Prostate gland (tissue), 2 donors: ENCODE measurements at places on chromosomes 5 and 9.

DNA sequence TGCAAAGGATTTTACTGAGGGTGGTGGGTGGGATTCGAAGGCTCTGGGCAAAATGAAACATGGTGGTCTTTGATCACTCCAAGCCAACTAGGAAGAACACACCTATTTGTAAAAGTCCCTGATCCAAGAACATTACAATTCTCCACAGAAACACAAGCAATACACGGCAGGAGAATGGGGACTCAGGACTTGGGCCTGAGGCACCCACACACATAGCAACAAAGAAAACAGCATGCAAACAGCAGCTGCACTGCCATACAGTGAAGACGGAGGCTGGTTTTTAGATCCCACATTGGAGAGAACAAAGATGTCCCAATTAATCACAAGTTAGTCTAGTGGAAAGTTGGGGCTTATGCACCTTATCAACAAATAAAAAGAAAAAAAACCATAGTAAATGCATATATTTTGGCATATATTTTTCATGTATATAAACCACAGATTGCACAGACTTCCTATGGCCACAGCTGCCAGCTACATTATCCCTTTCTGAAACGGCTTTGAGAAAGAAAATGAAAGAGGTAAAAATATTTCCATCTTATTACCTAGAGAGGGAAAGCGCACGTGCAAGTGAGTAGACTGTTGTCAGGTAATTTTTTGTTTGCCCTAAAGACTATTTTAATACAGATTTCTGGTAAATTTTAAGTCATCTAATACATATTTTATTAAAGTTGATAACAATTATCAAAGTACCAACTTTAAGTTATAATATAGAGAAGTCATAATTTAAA is 410.9 kb downstream of the BNC2 start:
- no peak overlapping the region for H3K27ac ChIP-seq
- no peak for DNase-seq
- peaks cover 7% of the 10 kb centered on the region for H3K4me1 ChIP-seq

GRCh38 chr9:4762108-4762885 is 21.3 kb upstream of the AK3 start:
- H3K27ac ChIP-seq = no peak overlapping the region
- no peak overlapping the region for H3K4me3 ChIP-seq
- no peaks in the 10 kb centered on the region for H3K4me1 ChIP-seq
- H3K27me3 ChIP-seq = no peaks in the 10 kb centered on the region
- H3K36me3 ChIP-seq = no peaks in the 10 kb centered on the region
- peak; percentile 76 for DNase-seq

DNA sequence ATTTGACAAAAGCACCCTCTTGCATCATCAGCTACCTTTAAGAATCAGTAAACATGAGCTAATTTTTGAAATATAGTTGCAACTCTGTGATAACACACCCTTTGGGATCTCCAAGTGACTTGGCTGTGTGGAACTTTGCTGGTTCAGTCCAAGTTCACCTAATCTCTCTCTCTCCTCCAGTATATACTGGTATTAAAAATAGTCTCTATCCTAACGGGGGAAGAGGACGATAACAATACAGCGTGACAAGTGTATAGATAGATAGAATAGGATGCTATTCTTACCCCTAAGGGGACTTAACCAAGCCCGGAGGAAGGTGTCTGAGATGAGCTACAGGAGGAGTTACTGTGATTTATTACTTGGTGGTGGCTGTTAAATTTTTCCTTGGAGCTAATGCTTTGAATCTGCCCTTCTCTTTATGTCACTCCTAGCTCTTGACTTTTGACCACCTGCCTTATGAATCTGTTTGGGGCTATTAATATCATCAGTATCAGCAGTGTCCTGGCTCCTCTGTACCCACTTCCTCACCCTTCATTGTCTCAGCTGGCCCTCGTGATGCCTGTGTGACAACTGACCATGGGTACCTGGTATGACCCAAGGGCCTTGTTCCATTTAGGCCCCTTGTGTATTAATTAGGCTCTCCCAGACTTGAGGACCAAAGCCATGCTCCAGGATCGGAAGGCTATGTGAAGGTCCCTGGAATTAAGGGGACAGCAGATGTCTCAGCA is 223.9 kb downstream of the SREK1 start:
- H3K4me1 ChIP-seq = no peaks in the 10 kb centered on the region
- DNase-seq = no peak
- H3K27me3 ChIP-seq = no peaks in the 10 kb centered on the region
- no peak overlapping the region for H3K4me3 ChIP-seq
- no peaks in the 10 kb centered on the region for H3K36me3 ChIP-seq
- H3K27ac ChIP-seq = no peak overlapping the region

DNA sequence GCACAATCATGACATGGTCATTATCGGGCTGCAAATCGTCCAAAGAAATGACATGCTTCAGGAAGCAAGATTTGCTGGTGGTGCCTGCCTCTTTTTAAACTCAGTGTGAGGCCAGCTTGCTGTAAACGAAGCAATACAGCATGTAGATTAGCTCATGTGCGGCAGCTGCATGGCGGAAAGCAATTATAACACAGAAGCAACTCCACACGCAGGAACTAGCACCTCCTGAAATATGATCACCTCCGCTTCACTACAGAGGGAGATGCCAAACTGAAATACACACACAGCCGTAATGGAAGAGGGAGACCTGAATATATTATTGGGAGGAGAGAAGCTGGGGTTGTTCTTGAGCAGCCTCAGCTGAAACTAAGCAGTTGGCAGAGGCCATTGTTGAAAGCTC is 312.5 kb downstream of the PSAT1 start:
- H3K36me3 ChIP-seq = no peaks in the 10 kb centered on the region
- H3K4me3 ChIP-seq = no peak overlapping the region
- no peak for DNase-seq
- no peak overlapping the region for H3K27ac ChIP-seq
